Right ventricle myocardium superior (tissue), 1 donor: ENCODE measurements at places on chromosomes 16 and 17. TPM values are rescaled to one million over a fixed set of nuclear protein-coding genes. Genes with fewer than 3 reads are reported as not detected.

The HOXB1 gene
- total RNA-seq: not detected

The LGALS9B gene
- total RNA-seq: not detected

The TAF1C gene
- total RNA-seq: 29.3 TPM

The PDE6G gene
- total RNA-seq: not detected

The ABCC11 gene
- not detected for total RNA-seq
